ENCODE measurements at places on chromosomes 11 and 22. TPM values are rescaled to one million over a fixed set of nuclear protein-coding genes. Genes with fewer than 3 reads are reported as not detected.

DNA sequence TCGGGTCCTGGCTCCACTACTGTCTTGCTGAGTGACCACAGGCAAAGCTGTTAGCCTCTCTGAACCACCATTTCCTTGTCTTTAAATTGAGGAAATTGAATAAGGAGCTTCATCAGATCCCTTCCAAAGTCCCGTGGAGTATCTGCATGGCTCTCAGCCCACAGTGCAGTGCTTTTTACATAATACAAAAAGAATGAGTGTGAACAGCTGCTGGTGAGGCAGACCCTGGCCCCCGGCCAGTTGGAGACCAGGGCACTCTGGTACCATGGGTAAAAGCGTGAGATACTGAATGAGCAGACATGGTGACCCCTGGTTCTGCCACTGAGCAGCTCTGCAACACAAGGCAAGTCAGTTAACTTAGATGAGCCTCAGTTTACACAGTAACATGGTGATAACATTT lies 86.8 kb downstream of the GALNT18 start:
- ATAC-seq: no peak

The CPSF7 gene
- 44.8 TPM for total RNA-seq

- ATAC-seq: no peak
Observed at GRCh38 chr11:18056561-18057181, 10.6 kb upstream of the TPH1 start.

The CARD18 gene
- total RNA-seq: 4.4 TPM

DNA sequence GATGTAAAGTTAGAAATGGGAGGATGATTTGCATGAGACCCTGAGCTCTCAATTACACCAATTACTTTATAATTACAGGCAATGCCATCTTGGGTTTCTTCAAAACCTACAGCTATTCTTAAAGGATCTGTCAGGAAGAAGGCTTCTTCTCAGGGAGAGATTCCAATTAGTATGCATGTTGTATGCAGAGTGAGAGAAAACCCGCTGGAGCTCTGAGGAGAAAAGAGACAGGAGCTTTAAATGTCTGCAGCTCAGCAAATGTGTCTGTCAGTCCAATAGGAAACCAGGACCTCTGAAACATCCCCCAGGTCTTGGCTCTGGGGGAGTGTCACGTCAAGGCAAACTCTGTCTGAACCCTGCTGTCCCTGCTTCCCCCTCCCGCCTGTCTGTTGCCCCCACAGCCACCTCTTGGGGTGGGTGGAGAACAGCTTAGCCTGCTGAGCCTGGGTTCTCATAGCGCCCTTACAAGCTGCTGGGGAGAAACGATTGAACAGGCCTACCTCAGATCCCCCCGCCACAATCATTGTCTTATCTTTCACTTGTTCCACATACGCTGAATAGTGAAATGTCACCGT lies 140.2 kb downstream of the SPATA19 start:
- ATAC-seq: no peak
